Right cardiac atrium (tissue), 5 donors: ENCODE measurements at places on chromosomes 5 and 9. TPM values are rescaled to one million over a fixed set of nuclear protein-coding genes. Genes with fewer than 3 reads are reported as not detected.

NFIB gene
- 22.5 TPM for polyA plus RNA-seq

SLCO6A1 gene
- not detected for polyA plus RNA-seq

TMEM8B gene
- polyA plus RNA-seq = 12.7 TPM

ARL14EPL gene
- not detected for polyA plus RNA-seq

SV2C gene
- 0.02 TPM for polyA plus RNA-seq

CDC20B gene
- not detected for polyA plus RNA-seq

IRX1 gene
- polyA plus RNA-seq = 0.05 TPM

MYMK gene
- not detected for polyA plus RNA-seq

RNF208 gene
- polyA plus RNA-seq = 36.0 TPM

C5orf34 gene
- polyA plus RNA-seq = 0.41 TPM

EDIL3 gene
- 5.4 TPM for polyA plus RNA-seq

SLC36A2 gene
- 0.14 TPM for polyA plus RNA-seq

PANK3 gene
- 5.3 TPM for polyA plus RNA-seq

TMEM174 gene
- polyA plus RNA-seq = not detected

ANKRD34B gene
- not detected for polyA plus RNA-seq

CDKN2B-AS1 gene
- polyA plus RNA-seq = 0.09 TPM

HTR1A gene
- polyA plus RNA-seq = not detected

MLANA gene
- not detected for polyA plus RNA-seq

SMIM33 gene
- not detected for polyA plus RNA-seq

IL13 gene
- polyA plus RNA-seq = not detected

SH2D3C gene
- 17.4 TPM for polyA plus RNA-seq

NTRK2 gene
- polyA plus RNA-seq = 9.6 TPM

SPATA31A3 gene
- polyA plus RNA-seq = not detected

LPAR1 gene
- polyA plus RNA-seq = 14.2 TPM

RNF183 gene
- not detected for polyA plus RNA-seq

AGTPBP1 gene
- polyA plus RNA-seq = 11.0 TPM

ARAP3 gene
- polyA plus RNA-seq = 12.4 TPM

NSD1 gene
- polyA plus RNA-seq = 10.0 TPM

PCDHA4 gene
- polyA plus RNA-seq = 0.02 TPM

NKD2 gene
- polyA plus RNA-seq = 2.6 TPM

INPP5E gene
- polyA plus RNA-seq = 7.7 TPM

SPATA6L gene
- 0.59 TPM for polyA plus RNA-seq

QSOX2 gene
- polyA plus RNA-seq = 4.5 TPM

DMRT3 gene
- polyA plus RNA-seq = not detected

BRD3OS gene
- 4.7 TPM for polyA plus RNA-seq

ANKRD31 gene
- polyA plus RNA-seq = 0.05 TPM

CD274 gene
- 4.9 TPM for polyA plus RNA-seq

ZBTB34 gene
- polyA plus RNA-seq = 2.4 TPM

MUSK gene
- polyA plus RNA-seq = 0.86 TPM

HEMGN gene
- polyA plus RNA-seq = not detected

SLC34A1 gene
- not detected for polyA plus RNA-seq

FOXD1 gene
- 0.14 TPM for polyA plus RNA-seq

CSF1R gene
- polyA plus RNA-seq = 4.5 TPM

PLPP7 gene
- polyA plus RNA-seq = 160 TPM

SUSD3 gene
- polyA plus RNA-seq = 0.16 TPM
